Astrocyte (in vitro differentiated cells and primary cell): ENCODE measurements at places on chromosomes 1 and 21.

DNA sequence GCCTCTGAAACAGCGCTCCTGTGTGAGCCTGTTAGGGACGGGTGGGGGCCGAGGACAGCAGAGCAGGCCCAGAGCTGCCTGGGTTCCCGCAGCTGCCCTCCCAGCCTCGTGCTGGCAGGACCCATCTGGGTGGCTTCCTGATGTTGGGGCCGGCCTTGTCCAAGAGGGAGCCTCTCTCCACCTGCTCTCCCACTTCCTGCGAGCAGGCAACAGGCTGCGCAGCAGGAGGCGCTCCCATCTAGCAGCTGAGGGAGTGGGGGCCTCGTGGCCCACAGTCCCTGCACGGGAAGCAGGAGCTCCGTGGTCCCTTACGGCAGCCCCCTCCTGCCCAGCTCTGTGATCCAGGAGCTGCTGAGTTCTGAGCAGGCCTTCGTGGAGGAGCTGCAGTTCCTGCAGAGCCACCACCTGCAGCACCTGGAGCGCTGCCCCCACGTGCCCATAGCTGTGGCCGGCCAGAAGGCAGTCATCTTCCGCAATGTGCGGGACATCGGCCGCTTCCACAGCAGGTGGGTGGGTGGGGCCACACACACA lies 68.0 kb downstream of the TRIM11 start:
- DNase-seq = no peak

GRCh38 chr1:237032029-237032428 lies 10.0 kb upstream of the RYR2 start:
- DNase-seq = no peak

DNA sequence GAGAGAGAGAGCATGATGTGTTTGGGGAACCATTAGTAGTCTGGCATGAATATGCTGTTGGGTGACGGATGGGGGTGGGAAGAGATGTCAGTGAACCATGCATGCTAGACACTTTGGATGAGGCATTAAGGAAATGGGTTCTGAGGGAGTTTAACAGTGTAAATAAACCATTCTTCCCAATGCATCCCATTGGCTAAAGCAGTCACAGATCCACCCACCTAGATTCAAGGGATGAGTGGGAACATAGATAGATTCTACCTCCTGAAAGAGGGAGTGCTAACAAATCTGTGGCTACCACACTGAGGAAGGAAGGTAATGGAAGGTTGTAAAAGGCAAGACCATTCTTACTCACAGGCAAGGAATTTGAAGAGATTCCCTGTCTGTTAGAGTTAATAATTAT lies 129.8 kb upstream of the CACNA1E start:
- no peak for DNase-seq

DNA sequence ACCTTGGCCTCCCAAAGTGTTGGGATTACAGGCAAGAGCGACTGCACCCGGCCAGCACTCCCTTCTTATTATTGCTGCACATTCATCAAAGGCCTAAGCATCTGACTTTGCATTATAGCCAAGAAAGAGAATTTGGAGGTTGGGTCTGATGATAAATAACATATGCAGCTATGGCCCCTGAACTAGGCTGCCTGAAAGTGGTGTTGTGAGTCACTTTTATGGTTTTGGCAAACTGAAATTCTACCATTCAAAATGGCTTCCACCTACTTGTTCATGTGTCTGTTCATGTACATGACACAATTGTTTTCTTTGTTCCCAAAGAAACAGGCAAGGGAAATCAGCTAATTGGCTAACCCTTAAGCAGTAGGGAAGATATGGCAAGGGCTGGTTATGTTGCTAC lies 25.0 kb upstream of the UAP1 start:
- peak; percentile 79 for DNase-seq

- DNase-seq = no peak
Measured at GRCh38 chr1:176601348-176601747, 138.4 kb downstream of the PAPPA2 start.

- no peak for DNase-seq
Measured at GRCh38 chr1:154622503-154623039, 14.6 kb upstream of the ADAR start.

DNA sequence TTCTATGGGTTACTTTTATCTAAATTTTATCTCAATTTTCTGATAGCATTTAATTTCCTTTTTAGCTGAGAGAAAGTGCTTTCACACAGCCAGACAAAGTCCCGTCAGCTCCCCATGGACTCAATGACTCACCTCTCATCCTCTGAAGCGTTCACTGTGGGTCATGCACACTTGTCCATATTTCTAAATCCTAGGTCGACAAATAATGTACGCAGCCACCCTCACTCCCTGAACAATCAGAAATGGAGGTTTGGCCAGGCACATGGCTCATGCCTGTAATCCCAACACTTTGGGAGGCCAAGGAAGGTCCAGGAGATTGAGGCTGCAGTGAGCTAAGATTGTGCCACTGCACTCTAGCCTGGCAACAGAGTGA lies 42.4 kb upstream of the COA6 start:
- no peak for DNase-seq

GRCh38 chr21:15144026-15144425 lies 79.2 kb upstream of the NRIP1 start:
- no peak for DNase-seq

- no peak for DNase-seq
Measured at GRCh38 chr1:37437087-37437486, 37.3 kb upstream of the ZC3H12A start.

DNA sequence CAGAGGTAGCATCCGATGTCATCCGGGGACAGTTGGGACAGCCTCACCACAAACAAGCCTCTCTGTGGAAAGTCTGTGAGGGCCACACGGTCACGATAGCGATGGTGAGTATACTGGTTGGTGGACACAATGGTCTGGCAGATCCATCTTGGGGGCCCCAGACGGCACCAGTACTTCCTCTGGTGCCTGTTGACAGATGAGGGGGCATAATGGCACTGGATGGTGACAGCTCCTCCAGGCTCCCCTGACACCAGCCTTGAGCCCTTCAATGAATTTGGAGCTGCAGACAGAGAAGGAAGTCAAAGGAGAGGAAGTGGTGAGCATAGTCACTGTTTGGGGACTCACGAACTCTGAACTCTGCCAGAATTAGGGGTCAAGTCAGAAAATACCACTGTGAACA lies 8.0 kb downstream of the FCAMR start:
- no peak for DNase-seq

- DNase-seq = no peak
Measured at GRCh38 chr1:68228851-68229250, 3.5 kb downstream of the WLS start.

DNA sequence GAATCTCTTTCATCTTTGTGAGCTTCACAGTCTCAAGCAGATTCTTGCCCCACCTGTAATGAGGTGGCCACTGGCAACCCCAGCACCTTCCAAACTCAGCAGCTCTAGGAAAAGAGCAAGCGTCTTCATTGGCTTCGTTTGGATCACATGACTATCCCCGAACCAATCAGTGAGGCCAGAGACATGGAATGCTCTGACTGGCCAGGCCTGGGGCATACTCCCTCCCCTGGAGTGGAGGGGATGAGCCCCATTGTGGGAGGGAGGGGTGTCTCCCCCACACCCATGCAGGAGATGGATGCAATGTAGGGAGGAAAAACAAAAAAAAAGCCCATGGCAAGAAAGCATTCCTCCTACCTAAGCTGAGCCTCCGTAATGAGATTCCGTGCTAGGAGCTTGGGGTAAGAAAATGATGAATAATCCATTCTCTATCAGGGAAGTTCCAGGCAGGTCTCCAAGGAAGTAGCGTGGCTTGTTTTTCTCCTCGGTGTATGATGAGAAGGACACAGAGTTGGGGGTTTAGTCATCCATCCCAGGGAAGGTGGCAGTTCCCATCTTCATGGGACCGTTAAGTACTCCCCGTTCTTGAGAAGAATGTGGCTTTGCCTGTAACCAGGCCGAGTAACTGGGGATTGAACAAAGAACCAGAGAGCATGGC lies 32.7 kb downstream of the FHAD1 start:
- DNase-seq = peak; percentile 53

GRCh38 chr1:15139654-15140350 lies 13.7 kb upstream of the TMEM51 start:
- peak; percentile 42 for DNase-seq

GRCh38 chr1:63739452-63739851 lies 34.4 kb upstream of the ROR1 start:
- DNase-seq = no peak

DNA sequence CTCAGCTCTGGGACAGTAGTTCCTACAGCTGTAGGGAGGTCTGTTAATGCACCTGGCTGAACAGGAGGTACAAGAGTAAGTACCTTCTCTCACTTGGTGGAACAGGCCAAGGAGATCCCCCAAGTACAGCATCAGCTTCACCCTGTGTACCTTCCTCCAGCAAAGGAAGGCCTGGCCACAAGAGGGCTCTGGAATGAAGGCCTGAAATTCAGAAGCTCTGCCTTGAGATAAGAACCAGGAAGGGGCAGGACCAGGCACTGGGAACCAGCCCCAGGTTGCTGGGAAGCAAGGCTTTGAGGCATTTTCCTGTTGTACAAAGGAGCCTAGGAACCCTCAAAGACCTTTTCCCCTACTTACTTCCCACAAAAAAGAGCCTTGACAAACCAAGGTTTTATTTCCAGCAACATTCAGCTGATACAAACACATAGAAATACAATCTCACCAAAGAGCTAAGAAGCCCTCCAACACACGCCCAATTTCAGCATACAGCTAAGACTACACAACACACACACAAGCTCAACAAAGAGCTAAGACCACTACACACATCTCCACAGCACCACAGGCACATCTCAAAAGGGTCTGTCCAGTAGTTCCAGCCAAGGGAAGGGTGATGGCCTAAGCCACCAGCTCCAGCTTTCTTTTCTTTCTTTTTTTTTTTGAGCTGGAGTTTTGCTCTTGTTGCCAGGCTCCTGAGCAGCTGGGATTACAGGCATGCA lies 23.5 kb downstream of the F11R start:
- DNase-seq = peak; percentile 49

DNA sequence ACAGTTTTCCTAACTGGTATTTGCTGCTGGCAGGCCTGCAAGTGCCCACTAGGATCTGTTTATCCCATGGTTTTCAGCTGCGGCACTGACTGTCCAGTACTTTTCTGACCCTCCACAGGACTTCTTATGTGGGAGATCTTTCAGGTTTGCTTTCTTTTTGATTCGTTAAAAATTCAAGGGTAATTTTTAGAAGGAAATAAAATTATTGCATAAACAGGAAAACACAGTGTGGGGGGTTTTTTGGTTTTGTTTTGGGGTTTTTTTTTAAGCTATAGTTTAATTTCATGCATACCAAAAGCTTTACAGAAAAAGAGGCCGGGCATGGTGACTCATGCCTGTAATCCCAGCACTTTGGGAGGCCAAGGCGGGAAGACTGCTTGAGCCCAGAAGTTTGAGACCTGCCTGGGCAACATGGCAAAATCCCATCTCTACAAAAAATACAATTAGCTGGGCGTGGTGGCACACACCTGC lies 3.6 kb downstream of the NIBAN1 start:
- DNase-seq = no peak

- no peak for DNase-seq
Measured at GRCh38 chr1:195951313-195951712, 656.9 kb downstream of the KCNT2 start.

DNA sequence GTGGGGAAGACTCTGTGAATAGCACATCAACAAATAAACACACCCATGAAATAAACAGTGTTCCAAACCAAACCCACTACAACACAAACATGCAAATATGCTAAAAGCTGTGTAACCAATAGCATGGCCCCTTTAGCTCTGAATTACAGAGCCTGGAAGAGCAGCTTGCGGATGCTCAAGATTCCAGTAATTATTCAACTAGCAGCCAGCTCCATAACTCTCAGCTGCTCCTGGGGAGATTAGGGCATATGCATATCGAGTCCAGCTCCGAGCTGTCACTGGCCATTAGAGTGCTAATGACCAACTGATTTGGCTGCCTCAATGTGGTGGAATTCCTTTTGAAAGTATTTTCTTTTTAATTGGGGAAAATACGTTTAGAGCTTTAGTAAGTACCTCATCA lies 207.1 kb downstream of the HHAT start:
- no peak for DNase-seq

GRCh38 chr1:190399233-190399632 lies 78.4 kb downstream of the BRINP3 start:
- DNase-seq = no peak

DNA sequence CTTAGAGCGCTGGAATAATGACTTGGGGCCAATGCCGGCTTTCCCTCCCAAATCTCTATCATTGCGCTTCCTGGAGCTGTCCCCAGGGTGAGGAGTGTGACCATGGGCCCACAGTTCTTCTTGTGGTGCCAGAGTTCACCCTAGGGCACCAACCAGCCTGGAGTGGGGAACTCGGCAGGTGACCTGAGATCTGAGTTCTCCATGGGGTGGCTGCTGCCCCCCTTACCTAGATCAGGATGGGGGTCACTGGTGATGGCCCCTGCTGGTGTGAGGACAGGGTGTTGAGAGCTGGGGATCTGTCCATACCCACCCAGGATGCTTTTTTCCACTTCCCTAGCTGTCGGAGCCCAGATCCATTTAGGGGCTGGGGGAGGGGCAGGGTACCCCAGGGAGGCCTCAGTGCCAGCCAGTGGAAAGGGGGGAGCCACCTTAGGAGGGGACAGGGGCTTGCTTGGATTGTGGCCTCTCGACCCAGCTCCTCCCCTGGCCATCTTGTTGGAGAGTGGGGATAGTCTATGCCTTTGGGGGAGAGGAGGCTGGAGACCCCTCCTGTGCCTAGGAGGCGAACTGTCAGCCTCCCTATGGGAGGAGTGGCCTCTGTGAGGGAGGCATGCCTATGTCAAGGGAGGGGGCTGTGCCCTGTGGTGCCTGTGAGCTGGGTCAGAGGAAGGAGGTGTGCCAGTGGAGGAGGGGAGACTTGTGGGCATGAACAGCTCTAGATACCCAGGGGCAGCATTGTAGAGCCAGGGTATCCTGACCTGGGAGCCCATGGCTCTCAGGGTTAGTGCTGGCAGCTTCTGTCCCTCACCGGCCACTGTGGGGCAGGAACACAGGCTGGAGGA lies 1.7 kb downstream of the FOXO6 start:
- DNase-seq = no peak

GRCh38 chr1:30675761-30676160 lies 47.6 kb downstream of the MATN1 start:
- DNase-seq = no peak

- DNase-seq = no peak
Measured at GRCh38 chr1:24871306-24871901, 58.7 kb downstream of the RUNX3 start.

DNA sequence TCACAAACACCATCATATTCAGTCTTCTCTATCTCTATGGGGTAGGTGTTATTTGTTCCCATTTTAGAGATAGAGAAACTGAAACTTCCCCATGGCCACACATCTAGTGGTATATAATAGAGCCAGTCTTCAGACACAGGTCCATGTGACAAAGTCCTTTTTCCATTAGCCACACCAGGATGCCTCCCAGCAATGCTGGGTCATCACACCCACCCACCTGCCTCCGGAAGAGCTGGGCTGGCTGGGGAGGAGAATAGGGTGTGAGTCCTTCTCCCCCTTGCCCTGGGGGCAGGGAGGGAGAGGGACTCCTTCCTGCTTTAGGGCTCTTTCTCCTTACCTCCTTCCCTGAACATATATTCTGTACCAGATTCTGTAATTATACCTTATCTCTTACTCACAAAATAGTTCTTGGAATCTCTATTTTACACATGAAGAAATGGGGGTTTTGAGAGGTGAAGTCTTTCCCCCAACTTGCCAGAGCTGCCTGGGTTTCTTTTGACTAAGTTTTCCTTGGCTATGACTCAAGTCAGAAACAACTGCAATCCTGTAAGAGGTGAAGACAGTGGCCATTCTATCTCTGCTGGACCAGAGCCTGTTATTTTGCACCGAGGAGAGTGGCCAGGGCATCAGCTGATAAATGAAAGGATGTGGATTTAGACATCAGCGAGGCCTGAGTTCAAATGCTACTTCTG lies 30.0 kb downstream of the SOX13 start:
- DNase-seq = peak; percentile 20

- no peak for DNase-seq
Measured at GRCh38 chr21:17697473-17697872, 84.8 kb upstream of the BTG3 start.

GRCh38 chr1:210117681-210118170 lies 114.9 kb upstream of the SERTAD4 start:
- no peak for DNase-seq
